ENCODE measurements at places on chromosomes 16 and 17.

DNA sequence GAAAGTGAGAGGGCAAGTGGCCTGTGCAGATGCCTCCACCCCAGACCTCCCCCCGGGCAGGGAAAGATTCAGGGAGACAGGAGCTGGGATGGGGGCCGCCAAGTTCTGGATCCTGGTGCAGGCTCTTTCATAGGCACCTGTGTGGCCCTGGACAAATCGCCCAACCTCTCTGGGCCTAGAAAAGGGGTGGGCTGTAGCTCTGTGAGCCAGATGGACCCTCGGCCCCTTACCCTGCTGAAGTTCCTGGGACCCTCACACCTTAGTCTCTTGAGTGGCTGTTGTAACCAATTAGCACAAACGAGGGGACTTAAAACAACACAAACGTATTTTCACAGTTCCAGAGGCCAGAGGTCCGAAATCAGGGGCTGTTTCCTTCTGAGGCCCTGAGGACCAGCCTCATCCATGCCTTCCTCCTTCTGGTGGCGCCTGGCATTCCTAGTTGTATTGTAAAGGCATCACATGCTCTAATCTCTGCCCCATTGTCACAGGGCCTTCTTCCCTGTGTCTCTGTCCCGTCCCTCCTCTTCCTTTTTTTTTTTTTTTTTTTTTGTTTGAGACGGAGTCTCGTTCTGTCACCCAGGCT is 352.6 kb downstream of the SEC14L1 start:
- no peak for DNase-seq

DNA sequence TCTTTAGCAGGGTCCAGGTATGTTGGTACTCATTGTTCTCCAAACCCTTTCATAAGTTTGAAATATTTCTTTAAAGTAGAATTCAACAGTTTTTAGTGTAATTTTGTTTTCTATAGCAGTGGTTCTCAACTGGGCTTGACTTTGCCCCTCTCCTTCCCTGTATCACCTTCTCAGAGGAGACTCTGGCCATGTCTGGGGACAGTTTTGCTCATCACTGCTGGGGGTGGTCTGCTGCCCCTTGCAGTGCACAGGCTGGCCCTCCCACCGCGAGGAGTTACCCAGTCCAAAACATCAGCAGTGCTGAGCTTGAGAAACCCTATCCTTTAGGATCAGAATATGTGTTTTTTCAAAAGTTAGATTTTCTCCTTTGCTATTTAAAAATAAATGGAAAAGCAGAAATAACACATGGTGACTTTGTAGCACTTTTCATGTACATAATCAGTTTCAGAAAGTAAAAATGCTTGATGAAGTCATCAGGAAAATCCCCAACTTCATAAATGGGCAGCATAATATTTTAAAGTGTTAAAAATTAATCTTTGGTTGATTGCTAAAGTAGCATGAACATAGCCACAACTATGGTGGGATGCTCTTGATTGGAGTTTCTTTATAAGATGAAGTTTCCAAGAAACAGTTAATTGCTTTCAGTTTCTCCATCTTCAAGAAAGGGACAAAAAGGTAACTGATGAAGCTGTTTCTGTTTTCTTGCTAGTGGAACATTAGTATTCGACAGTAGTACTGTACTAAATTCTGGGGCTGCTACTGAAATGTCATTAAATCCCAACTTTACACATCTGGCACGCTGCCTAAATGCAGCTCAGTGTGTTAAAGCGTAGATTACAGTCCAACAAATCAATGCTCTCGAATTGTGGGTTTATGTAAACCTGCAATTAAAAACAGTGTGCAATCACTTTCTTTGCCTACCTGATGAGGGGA is 70.3 kb downstream of the NETO2 start:
- DNase-seq = peak; percentile 88

GRCh38 chr17:4899341-4900230 is at the start of gene C17orf107:
Gene C17orf107 (plus strand): TSS chr17:4899536. CDS start chr17:4899763, 227 bp downstream.
- peak; percentile 87 for DNase-seq

- DNase-seq = no peak
Measured at GRCh38 chr16:84575914-84576313, 42.0 kb downstream of the COTL1 start.

DNA sequence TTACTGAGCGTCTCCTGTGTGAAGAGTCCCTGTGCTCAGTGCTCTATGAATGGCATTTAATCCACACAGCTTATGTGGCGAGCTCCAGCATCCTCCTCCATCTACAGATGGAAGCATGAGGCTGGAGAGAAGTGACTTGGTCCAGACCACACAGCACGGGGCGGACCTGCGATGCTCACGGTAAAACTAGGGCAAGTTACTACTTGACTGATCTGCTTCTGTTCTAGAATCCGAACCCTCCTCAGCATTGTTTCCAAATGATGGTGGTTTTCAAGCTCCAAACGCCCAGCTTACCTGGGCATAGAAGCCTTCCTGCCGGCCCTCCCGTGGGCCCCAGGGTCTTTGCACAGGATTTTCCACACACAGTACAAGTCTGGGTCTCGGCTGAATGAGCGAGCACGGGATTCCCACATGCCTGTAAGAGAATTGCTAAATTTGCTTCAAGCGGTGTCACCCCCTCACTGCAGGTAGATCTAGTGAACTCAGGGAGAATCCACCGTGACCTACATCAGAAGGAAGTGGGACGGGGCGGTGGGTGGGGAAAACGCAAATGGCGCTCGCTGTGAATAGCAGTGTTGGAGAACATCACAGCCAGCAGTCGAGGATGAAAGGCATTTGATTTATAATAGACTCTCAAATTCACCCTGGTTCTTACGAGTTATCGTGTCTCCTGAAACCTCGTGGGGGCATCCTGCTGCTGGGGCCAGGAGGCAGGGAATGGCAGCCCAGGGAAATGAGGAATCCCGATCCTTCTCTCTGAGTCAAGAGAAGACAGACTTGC is 101.1 kb downstream of the CMIP start:
- DNase-seq = no peak

GRCh38 chr17:78525511-78526160 is 51.6 kb downstream of the DNAH17 start:
- no peak for DNase-seq

- no peak for DNase-seq
Measured at GRCh38 chr17:62321451-62321850, 58.9 kb upstream of the EFCAB3 start.

DNA sequence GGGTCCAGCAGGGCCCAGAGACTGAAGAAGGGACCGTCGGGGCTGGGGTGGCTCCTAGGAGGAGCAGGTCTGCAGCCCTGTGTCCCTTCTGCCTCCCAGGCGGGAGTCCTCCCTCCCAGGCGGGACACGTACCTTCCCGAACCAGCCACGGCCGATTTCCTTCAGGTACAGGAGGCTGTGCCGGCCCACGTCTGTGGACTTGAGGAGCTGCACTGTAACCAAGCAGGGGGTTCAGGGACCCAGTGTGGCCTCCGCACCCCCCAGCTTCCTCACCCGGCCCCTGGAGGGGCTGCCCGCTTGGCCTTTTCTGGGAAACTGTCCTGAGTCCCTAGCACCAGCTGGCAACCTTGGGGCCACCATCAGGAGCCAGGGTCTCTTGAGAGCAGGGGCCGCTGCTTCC is 37.0 kb upstream of the PVALEF start:
- no peak for DNase-seq

- DNase-seq = no peak
Measured at GRCh38 chr17:83181991-83182619, 102.7 kb downstream of the METRNL start.

DNA sequence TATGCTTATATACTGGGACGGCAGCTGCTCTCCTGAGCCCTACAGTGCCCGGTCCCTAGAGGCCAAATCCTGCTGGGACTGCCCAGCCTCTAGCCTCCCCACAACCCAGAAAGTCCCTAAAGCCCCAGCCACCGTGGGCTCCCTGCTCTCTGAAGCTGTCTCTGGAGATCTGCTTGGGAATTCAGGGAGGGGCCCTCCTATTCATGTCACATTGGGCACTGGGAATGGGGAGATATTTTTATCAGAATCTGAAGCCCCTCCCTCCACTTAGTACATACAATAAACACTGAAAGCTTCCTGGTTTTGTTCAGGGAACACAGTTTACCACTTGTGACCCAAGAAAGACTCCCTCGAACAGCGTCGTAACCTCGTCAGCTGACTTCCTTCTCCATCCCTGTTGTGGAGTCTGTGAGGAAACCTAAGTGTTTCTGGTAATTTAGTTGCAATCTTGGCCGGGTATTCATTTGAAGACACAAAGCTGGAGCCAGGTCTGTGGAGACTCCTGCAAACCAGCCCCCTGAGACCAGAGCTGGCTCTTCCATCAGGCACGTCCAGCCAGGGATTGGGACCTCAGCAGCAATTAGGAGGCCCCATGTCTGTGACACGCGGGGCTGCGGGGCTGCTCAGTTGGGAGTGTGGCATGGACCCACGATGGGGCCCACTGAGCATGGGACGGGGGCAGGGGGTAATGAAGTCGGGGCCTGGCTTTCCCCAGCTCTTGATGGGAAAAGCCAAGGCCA is 38.5 kb downstream of the PGS1 start:
- DNase-seq = no peak

- no peak for DNase-seq
Measured at GRCh38 chr16:3112058-3112880, at the start of gene ZNF205. Gene ZNF205 (plus strand): TSS chr16:3112586. CDS start chr16:3113431, 845 bp downstream.

DNA sequence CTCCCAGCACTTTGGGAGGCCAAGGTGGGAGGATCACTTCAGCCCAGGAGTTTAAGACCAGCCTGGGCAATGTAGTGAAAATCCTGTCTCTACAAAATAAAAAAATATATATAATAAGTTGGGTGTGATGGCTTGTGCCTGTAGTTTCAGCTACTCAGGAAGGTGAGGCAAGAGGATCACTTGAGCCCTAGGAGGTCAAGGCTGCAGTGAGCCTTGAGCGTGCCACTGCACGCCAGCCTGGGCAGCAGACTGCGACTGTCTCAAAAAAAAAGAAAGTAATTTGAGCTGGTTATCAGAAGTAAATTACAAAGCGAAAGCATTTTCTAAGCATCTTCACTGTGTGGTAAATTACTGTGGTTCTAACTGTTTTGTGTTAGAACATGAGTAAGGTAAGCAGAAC is 66.2 kb downstream of the NQO1 start:
- no peak for DNase-seq
